Muscle of arm (tissue), 14 donors: ENCODE measurements at places on chromosomes 3 and 15. TPM values are rescaled to one million over a fixed set of nuclear protein-coding genes. Genes with fewer than 3 reads are reported as not detected.
A peak's percentile ranks its signal among the peaks of the same experiment; 100 is the strongest.

DNA sequence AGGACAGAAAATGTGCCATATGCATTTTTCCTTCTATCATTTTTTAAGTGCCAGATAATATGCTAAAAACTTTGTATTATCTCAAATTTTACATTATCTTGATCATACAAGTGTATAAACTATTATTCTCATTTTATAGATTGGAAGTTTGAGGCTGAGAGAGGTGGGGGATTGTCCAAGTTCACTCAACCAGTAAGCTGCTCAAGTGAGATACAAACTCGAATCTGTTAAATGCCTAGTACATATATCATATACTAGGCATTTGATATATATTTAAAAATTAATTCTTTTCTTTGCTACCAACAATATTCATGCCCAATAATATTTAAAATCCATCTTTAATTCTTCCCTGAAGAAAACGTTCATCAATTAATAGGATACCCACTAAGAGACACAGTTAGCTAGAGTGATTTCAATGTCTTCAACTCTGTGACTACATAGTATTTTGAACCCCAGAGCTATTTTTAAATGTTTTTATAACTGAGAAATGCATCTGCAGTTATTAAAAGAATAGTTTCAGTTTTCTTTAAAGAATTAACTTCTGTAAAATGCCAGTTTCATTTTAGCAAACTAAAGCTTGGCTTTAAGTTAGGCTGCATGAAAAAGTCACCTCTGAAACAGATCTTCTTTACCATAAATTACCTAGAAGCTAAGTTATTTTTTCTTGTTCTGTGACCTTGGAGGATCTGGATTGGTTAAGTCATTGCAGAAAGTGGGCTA is 40.4 kb downstream of the IQCB1 start:
- no peak for DNase-seq

The MST1R gene
- polyA plus RNA-seq, result 2.6 TPM

GRCh38 chr3:32239307-32240158 is 1.1 kb downstream of the CMTM8 start:
- no peak for DNase-seq

The MELTF gene
- polyA plus RNA-seq, result 6.5 TPM

DNA sequence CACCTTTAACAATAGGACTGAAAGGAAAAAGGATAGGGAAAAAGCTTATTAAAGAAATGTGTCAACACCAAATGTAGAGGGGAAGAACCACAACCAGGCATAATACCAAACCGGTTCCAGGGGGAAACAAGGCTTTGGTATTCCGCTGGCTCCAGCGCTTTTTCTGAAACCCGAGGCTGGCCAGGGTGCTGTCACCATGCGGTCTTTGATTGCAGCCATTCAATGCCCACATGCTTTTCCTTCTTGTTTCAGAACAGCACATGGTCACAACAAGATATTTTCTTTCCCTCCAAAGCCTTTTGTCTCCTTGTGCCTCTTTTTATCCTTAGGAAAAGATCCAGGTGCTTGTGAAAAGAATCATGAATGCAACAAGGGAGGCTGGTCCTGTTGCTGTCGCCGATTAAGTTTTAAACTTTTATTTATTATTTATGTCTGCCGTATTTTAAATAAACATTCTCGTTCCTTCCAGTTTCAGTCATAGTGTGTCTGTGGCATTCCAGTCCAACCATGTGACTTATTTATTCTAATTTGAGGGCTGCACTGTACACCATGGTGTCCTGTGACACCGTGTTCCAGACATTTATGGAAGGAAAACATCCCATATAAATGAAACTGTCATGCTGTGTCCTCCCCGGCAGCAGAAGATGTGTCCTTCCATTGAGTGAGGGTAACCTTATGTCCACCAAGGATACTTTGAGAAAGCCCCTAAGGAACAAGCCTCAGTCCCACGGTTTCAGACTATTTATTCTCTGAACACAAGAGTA is 41.1 kb downstream of the CCK start:
- DNase-seq, result no peak

The PAK6 gene
- polyA plus RNA-seq, result 1.3 TPM

The ZNF501 gene
- 6.0 TPM for polyA plus RNA-seq

- no peak for DNase-seq
These were observed 219.9 kb downstream of the TCF12 start for GRCh38 chr15:57138349-57138788.

- DNase-seq, result no peak
These were observed 513.2 kb downstream of the MECOM start for GRCh38 chr3:169150343-169150742.

GRCh38 chr15:57720867-57721266 is 14.4 kb downstream of the POLR2M start:
- DNase-seq, result no peak

DNA sequence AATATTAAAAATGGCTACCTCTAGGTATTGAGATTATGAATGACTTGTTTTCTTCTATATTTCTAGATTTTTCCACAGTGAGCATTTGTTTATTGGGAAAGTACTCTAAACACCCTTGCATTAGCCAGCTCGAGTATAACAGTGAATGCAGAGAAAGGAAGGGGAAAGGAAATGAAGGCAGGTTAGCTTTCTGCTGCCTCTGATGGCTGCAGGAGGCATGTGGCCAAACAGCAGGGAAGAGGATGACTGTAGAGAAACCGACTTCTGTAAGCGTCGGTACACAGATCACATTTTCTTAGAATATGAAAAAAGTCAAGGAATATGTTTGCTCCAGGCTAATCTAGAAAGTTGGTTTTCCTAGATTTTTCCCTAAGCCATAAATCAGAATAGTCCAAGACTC is 19.8 kb downstream of the GNB5 start:
- DNase-seq, result no peak

DNA sequence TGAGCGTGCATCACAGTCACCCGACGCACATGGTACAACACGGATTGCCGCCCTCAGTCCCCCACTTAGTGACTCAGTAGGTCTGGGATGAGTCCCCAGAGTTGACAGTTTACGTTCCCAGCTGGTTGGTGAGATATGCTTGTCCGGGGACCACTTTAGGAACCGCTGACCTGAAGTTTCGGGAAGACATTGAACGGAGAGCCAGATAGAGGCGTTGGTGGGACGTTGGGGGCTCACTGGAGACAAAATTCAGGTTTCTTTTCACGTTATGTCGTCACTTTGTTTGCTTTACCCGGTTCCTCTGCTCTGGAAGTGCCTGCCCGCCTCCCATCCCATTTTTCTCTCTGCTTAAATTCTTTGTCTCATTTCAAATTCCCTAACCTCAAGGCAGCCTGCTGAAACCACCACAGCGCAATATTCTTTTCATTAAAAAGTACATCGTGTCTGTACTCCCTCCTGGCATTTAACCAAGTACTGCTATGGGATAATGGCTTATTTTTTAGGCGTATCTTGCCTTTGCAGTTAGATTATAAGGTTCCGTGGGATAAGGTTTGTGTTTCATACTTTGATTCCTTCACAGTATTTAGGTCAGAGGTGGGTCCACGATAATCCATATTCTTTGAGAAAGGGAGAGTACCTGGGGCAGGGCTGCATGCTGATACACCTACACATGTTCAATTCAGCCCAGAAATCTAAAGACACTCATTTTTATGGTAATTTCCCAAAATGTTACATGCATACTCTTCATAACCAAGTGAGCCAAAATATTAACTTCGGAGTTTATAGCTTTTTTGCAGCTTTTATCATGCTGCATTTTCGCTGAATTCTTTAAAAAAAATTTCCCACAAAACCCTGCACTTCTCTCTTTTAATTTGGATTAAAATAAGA is 921 bp downstream of the LMLN start:
- no peak for DNase-seq

DNA sequence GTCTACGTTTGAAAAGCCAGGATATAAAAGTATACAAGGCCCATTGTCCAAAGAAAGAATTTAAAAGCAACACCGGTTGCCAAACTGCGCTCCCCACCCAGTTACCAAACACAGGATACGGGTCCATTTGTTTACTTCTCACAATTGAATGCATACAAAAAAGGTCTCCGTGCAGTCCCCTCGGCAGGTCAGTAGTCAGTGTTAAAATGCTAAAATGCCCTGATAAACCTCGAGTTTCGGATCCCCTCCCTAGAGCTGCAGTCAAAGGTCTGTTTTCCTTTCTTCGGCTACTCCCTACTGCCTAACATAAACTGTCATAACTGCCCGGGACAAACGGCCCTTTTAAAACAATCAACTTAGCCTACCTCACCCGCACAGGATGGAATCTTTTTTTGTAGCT is 534.6 kb downstream of the FOXP1 start:
- DNase-seq, result no peak

DNA sequence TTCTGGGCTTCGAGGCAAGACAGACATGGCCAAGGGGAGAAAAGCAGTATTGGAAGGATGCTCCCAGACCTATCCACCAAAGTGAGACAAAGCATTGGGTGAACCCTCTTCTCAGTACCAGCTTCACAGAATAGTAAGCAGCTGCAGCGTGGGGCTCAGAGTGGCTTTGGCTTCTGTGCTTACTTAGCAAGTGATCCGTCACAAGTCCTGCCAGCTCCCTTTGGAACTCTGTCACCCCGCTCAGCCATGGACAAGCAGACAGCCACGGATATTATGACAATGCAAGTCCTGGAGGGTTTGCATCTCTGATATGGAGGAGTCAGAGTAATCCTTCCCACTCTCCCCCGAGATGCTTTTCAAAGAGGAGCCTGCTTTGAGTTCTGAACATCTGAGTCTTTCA is 90.8 kb downstream of the SLCO3A1 start:
- no peak for DNase-seq

- DNase-seq, result no peak
These were observed 7.7 kb upstream of the PSTPIP1 start for GRCh38 chr15:76987276-76987675.

GRCh38 chr15:66399276-66399675 is 12.6 kb downstream of the MAP2K1 start:
- DNase-seq, result no peak

- no peak for DNase-seq
These were observed 17.1 kb upstream of the MUC13 start for GRCh38 chr3:124951511-124952281.

The SEMA5B gene
- 46.2 TPM for polyA plus RNA-seq

The ALS2CL gene
- 3.1 TPM for polyA plus RNA-seq

DNA sequence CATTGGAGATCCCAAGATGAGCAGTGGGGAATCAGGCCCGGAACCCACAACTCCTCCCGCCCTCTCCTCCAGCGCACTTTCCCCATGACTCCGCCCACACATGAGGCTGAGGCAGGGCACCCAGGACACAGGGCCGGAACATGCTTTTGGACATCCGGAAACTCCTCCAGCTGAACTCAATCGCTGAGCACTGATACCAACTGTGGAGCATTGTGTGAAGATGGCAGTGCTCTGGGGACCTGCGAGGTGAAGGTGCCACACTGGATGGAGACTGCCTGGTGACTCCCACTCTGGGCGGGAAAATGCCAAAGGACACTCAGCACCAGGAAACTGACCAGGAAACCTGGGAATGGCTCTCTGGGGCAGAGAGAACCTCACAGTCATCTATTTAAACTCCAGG is 189.1 kb downstream of the FAM43A start:
- no peak for DNase-seq

The STRIT1 gene
- 61.3 TPM for polyA plus RNA-seq

DNA sequence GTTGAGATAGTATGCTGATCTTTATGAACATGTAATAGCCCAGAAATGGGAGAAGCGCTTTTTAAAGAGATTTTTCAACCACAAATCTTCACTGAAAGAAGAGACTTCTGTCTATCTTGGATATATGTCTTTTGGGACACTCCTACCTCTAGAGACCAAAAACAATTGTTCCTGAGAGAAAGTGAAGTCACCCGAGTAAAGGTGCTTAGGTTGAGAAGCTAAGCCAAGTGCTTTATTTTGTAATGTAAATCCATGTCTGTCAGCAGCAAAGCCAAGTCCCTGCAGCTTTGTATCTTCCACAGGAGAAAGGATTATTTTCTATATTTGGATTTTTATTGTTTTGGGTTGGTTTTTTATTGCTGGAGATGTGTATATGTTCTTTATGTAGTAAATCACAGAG is 32.1 kb upstream of the B3GALNT1 start:
- DNase-seq, result no peak

GRCh38 chr3:40313975-40314860 is 4.7 kb downstream of the EIF1B start:
- no peak for DNase-seq

GRCh38 chr3:107589454-107589853 is 66.7 kb downstream of the BBX start:
- DNase-seq, result no peak

DNA sequence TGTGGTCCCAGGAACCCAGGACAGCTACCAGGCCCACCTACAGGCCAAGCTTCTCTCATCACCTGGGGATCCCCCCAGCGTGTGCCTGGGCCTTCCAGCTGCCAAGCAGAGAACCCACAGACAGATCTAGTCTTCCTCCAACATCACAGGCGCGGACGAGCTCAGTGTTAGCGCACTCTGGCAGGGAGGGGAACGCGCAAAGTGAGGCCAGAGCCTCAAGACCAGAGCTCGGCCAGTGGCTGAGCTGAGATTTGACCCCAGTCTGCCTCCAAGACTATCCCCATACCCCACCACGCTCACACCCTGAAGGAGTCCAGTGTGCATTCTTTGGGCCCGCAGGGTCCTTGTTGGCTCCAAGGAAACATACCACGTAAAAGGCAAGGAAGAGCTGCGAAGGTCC is 5.1 kb downstream of the MFGE8 start:
- DNase-seq, result no peak

DNA sequence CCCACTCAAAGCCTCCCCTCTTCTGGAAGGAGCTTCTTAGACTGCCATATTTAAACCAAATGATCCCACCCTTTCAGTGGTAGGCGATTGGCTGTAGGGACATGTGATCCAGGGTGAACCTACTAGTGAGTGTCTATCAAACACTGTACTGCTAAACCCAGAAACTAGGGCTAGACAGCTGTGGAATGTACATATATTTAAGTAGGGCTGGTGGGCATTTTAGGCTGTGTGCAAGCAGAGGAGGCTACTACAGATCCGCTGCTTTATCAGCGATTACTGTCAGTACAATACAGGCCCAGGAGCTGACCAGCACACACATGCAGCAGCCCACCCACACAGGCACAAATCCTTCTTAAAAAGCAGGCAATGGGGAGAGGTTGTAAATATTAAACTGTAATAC is 15.4 kb upstream of the LARP6 start:
- DNase-seq, result no peak

The DAPK2 gene
- not detected for polyA plus RNA-seq

The GOLGA8K gene
- polyA plus RNA-seq, result 1.0 TPM

The CLRN1 gene
- not detected for polyA plus RNA-seq

DNA sequence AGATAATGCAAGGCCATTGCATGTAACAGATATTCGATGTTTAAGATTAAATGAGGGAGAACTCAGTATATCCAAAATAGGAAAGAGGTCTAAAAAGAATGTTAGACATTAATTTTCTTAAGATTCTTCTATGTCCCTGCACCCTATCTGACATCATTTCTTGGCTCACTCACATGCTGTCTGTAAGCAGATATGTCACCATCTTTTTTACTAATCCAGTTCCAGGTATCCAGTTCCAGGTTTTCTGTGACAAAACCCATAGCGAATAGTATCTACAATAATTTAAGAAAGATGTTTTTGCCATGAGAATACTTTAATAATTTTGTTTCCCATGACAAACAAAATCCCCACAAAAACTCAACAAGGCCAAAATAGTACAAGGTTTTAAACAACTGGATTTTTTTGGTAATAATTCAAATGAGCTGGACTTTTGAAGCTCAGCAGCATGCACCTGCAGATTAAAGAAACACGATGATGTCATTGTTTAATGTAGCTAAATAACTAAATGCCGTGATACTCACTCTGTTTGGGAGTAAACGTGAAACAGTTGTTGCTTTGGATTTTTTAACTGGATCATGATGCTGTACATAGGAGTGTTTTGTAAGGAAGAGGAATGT is 867.6 kb downstream of the EPHA3 start:
- DNase-seq, result peak; percentile 46

- DNase-seq, result no peak
These were observed 120.1 kb downstream of the LRRN1 start for GRCh38 chr3:3919316-3919715.
